ENCODE measurements at places on chromosomes 2 and 18.

DNA sequence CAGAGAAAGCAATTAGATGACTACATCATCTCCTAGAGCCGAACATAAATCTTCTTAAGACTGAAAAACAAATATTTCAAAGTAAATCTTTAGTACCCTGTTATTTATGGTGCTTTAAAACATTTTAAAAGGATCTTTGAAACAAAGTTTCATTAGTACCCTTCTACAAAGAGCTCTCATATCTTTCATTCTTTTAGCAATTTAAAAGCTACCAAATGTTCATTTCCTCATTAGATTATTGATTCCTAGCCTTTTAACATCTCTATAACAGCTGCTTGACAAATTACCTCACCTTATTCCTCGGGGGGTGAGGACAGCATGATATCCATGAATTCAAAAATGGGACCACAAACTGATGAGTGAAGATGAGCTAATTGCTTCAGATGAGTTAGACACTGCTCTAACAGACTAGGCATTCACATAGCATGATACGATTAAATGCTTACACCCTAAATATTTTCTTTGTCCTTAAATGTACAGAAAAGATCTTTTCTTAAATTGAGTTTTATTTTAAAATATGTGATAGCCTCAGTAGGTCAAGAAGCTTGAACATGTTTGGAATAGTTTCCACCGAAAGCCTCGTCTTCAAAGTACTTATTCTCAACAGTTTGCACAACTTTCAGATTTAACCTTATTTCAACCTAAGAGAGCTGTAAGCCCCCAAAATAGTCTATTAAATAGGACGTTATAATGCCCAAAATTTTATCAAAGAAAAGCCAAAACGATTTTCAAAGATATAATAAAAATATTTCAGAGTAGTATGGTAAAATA, 2.1 kb downstream of the ATAD2B start:
- DNase-seq: no peak

DNA sequence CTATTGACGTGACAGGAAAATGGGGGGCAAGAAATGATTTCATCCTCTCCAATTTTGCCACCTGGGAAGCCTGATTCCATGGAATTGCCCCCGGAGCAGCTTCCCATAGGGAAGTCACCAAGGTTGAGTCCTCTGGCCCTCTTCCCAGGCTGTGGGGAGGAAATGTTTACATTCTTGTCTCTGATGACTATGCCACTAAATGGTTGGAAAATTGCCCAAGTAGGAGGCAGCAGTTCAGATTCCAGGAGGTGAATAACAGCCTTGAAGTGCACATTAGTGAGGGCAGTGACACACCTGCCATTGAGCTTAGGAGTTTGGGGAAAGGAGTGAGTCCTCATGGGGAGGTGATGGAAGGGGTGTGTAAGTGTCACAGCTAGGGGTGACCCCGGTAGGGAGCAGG, 449.2 kb upstream of the DCC start:
- DNase-seq: peak; percentile 28

DNA sequence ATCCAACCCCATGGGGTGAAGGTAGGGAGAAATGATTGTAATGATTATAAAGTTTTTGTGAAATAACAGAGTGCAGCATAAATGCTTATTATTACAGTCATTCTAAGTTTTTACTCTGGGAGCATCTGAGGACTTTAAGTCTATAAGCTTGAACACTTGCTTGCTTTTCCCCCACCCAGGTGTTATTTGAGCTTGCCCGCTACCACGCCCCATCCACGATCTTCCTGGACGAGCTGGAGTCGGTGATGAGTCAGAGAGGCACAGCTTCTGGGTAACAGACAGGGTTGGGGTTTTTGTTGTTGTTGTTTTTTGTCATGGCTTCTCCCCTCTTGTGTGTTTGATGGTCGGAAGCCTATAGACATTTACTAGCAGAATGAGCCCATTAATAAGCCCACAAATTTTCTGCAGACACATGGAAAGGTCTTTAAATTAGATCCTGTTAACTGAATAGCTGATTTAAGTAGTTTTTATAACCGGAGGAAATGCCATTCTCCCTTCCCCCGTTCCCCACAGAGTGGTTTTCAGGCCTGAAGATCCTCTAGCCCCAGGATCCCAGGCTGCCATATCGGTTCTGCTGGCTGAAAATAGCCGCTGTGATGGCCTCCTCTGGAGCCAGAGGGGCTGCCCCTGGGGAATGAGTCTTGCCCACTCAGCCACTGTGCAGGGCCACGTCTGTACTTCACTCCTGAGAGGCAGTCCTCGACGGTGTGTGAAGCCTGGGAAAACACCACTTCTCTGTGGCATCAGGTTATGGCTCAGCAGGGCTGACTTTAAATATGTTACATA, 39.9 kb upstream of the ELOA2 start:
- no peak for DNase-seq

- DNase-seq: no peak
Measured at GRCh38 chr18:10011061-10011460, 97.2 kb downstream of the VAPA start.

- DNase-seq: no peak
Measured at GRCh38 chr2:181178823-181179412, 198.5 kb downstream of the UBE2E3 start.

GRCh38 chr2:44326548-44327264, 34.6 kb downstream of the PREPL start:
- DNase-seq: no peak

GRCh38 chr18:7566567-7567473, at the start of gene PTPRM:
Gene PTPRM (plus strand): TSS chr18:7567316. CDS start chr18:7567819, 503 bp downstream.
- no peak for DNase-seq

GRCh38 chr2:96870626-96871255, 861 bp upstream of the SEMA4C start:
- peak; percentile 11 for DNase-seq

DNA sequence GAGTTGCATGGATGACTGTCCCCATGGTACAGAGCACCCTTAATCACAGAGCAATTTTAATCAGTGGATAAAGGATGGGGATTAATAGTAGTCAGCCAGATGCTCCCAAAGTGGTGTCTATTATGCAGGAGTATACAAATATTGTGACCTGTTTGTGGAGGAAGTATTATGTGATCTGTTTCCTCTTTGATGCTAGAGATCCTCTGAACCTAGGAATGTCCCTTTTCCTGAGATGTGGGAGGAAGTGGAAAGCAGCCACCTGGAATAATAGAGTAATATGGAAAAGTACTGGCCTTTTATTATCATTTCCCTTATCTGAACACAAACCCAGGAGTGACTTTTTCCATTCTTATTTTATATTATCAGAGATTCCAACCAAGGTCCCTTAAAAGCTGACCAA, 94.2 kb upstream of the EFEMP1 start:
- no peak for DNase-seq

GRCh38 chr18:12904012-12904516, 20.0 kb upstream of the PTPN2 start:
- DNase-seq: no peak

DNA sequence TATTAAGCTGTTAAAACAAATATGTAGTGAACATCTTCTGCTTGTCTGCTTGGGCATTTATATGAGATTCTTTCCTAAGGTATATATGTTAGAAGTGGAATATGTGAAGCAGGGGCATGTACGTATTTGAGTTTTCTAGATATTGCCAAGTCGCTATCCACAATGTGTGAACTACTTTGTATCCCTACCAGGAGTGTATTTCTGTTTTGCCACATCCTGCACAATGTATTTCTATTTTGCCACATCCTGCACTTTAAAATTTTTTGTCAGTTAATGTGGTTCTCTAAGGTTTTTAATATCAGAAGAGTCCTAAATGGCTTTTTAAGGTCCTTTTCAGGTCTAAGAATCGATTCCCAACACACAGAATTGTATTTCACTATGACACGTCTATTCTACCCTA, 141.7 kb upstream of the ATP5MC3 start:
- DNase-seq: no peak

- no peak for DNase-seq
Measured at GRCh38 chr2:146874260-146874658, 970.6 kb upstream of the ACVR2A start.

DNA sequence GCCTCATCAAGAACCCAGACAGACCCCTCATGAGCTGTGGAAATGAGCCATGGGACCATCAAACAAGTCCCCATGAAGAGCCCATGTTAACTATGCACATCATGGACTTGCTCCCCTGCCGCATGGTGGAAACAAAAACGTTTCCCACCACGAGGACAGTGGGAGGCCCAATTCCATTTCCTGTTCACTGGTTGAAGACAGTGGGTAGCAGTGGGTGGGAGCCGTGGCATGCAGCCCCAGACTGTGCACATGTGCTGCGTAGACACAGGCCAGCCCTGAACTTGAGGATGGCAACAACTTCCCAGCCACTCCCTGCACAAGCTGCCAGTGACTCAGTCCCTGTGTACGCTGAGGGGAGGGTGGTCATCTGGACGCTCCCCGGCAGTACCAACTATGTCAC, 108.4 kb upstream of the LMAN1 start:
- no peak for DNase-seq

- no peak for DNase-seq
Measured at GRCh38 chr2:66436581-66437001, 1.7 kb downstream of the MEIS1 start.

- DNase-seq: no peak
Measured at GRCh38 chr2:175168564-175168945, 552 bp upstream of the ATF2 start.

GRCh38 chr2:198316852-198317396, 512.5 kb downstream of the PLCL1 start:
- peak; percentile 52 for DNase-seq

DNA sequence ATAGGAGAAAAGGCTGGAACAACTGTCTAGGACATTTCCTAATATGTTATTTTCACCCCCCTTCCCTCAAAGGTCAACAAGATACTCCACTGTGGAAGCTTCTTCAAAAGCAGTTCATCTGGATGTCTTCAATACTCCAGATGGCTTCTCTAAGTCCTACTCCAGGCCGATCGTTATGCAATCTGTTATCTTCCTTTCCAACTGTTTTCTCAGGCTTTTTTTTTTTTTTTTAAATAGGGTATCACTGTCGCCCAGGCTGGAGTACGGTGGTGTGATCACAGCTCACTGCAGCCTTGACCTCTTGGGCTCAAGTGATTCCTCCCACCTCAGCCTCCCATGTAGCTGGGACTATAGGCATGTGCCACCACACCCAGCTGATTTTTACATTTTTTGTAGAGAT, 26.3 kb downstream of the ATP8B1 start:
- DNase-seq: no peak

- no peak for DNase-seq
Measured at GRCh38 chr2:217714287-217714751, 288.5 kb downstream of the TNS1 start.

GRCh38 chr2:69375494-69376353, 11.3 kb downstream of the GFPT1 start:
- peak; percentile 13 for DNase-seq

GRCh38 chr2:96868555-96869280, 1.2 kb downstream of the SEMA4C start:
- DNase-seq: peak; percentile 29

DNA sequence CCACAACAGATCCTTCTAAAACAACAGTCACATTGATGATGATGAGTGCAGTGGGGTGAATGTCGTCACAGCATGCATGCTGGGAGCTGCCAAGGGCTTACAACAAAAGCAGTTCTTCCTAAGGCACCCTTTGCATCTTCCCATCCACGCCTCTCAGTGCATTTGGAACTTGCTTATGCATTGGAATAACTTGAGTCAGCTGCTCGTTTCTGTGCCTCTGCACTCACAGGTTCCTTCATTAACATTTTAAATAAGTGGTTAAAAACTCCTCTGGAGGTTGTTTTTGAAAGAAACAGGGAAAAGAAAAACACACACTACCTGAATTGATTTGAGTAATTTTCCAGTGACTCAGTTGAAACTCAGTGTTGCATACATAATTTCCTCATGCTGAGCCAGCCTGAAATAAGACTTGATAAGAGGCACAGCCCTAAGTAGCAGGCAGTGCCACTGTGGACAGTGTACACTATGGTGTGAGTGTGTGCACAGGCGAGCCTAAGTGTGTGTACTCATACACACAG, 46.8 kb upstream of the TRIM43B start:
- no peak for DNase-seq

- no peak for DNase-seq
Measured at GRCh38 chr2:217181512-217181911, 321.6 kb upstream of the TNP1 start.

DNA sequence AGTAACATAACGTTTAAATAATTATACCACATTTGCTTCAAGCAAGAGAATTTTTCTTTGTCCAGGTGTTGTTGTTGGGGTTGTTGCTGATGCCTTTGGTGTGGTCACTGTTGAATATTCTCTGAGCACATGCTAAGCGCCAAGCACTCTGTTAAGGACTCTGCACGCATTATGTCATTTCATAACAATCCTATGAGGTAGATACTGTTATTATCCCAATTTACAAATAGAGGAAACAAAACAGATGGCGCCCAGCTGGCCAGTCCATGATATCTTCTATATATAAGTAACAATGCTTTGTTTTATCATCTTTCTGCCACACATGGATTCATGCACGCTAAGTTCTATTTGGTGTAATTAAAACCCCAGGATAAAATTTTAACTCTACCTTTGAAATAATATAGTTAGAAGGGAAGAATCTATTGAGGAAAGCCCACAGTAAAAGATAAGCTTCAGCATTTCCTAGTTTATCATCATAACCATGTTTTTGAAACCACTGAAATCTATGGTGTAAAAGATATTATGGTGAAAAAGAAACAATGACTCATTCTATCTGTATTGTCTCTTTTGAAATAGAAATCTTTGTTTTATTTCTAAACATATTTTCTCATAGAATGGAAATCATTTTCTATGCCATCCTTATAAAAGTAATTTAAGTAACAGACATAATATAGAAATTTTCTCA, 199.7 kb downstream of the PID1 start:
- no peak for DNase-seq

DNA sequence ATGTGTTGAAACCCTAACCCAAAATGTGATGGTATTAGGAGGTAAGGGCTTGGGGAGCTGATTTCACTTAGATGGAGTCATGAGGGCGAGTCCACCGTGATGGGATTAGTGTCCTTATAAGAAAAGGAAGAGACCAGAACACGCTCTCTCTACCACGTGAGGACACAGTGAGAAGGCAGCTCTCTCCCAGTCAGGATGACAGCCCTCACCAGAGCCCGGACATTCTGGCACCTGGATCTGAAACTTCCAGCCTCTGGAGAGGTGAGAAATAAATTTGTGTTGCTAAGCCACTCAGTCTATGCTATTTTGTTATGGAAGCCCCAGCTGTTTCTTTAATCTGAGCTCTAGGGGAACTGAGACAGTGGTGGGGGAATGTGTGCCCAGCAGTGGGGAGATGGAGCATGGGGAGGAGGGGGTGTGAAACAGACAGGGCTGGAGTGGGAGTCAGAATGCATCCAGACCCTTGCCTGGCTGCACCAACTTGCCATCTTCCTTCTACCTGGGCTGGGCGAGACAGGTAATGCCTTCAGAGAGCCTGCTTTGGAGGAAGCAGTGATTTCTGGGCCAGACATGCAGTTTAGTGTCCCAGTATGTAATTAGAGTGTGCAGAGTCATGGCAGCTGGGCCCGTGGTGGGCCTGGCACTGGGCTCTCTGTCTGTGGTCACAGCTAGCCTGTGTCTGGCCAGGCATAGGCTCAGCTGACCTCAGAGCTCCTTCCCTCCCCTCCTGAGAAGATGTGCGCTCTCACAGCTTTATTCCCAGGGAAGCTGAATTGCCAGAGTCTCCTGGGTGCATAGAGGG, 38.1 kb downstream of the RHOB start:
- no peak for DNase-seq

GRCh38 chr2:179565807-179566206, 295.6 kb downstream of the ZNF385B start:
- no peak for DNase-seq

GRCh38 chr18:31723990-31724711, 36.5 kb downstream of the SLC25A52 start:
- no peak for DNase-seq

Data from SHP77 treated with DMSO at 0.1 percent for 48 hours (cell line).